Posterior cingulate gyrus (tissue), 11 donors: ENCODE measurements at places on chromosomes 6 and 20.

DNA sequence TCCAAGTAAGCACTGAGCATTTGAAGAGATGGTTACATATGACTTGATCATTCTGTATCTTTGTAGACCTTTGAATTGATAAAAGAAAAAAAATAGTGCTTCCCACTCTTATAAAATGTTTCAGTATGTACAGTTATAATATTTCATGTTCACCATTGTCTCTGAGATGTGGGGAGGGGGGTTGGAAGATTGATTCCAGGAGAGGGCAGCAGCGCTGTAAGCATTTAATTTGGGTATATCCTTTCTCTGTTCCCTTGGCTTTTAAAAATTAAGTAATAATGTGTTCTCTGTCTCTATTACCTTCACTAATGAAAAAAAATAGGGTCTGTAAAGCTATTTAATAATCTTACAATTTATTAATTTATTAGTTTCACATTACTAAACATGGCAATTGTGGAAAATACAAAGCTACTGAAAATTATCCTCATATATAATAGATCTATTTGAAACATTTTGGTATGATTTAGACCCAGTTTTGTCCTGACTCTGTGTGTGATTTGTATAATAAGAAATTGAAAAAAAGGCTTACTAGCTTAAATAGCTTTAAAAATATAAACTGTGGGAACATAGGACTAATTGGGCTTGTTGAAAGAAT lies 341.2 kb downstream of the CDKAL1 start:
- DNase-seq: no peak

GRCh38 chr6:143007646-143008045 lies 53.0 kb upstream of the AIG1 start:
- no peak for DNase-seq

GRCh38 chr20:44858606-44859360 lies 26.7 kb upstream of the YWHAB start:
- DNase-seq: no peak

- DNase-seq: no peak
These were observed 56.8 kb downstream of the NOL4L start for GRCh38 chr20:32528171-32528891.
